ENCODE measurements at places on chromosomes 2 and 18.

DNA sequence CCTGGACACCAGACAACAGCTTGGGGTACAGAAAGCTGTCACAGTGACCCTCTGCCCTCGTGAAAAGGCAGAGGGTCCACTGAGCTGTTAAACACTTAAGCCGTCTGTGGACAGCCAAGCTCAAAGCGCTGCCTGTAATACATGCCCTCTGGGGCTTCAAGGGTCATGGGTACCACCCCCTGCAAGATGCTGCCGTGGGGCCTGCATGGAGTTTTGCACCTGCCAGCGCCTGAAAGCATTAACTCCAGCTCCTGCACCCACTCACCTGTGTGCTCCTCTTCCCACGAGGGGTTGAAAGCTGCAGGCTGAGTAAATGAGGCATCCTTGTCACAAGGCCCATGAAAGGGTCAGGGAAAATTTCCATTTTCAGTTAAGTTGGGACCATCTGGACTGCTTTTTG, 70.6 kb upstream of the PHLPP1 start:
- DNase-seq: no peak

DNA sequence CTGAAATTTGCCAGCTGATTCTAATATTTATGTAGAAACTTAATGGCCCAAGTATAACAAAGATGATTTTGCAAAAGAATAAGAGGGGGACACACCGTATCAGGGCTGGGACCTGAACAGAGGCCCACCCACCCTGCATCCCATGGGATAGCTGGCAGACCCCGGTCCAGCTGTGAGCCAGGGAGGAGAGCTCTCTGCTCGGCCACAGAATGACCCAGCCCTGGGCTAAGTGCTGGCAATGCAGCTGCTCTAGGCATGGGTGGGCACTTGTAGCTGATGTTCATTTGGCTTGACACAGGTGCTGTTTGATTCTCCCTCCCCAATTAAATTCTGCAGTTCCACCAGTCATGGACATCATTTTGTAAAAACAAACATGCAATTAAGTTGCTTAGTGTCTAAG, 522.8 kb upstream of the RAB6C start:
- no peak for DNase-seq

DNA sequence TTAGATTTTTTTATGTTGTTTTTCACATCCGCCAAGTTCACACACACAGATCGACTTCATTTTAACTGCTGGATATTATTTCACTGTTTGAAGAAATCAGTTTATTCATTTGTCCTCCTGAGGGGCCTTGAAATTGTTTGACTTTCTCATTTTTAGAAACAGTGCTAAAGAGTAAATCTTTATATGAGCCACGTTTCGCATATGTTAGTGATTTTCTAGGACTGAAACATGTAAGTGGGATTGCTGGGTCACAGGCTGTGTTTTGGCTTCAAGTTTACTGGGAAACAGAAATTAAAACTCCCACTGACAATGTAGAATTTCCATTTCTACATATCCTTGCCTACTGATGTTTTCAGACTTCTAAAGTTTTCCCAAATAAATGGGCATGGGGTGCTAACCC, 363.8 kb downstream of the NCKAP5 start:
- no peak for DNase-seq

- no peak for DNase-seq
These were observed 2.0 kb upstream of the DGKD start for GRCh38 chr2:233352141-233352842.

- no peak for DNase-seq
These were observed 460.9 kb upstream of the SOX11 start for GRCh38 chr2:5231287-5231686.

- no peak for DNase-seq
These were observed 30.9 kb downstream of the METTL21A start for GRCh38 chr2:207594264-207594663.
